ENCODE measurements at places on chromosomes 1 and 21. TPM values are rescaled to one million over a fixed set of nuclear protein-coding genes. Genes with fewer than 3 reads are reported as not detected.

DNA sequence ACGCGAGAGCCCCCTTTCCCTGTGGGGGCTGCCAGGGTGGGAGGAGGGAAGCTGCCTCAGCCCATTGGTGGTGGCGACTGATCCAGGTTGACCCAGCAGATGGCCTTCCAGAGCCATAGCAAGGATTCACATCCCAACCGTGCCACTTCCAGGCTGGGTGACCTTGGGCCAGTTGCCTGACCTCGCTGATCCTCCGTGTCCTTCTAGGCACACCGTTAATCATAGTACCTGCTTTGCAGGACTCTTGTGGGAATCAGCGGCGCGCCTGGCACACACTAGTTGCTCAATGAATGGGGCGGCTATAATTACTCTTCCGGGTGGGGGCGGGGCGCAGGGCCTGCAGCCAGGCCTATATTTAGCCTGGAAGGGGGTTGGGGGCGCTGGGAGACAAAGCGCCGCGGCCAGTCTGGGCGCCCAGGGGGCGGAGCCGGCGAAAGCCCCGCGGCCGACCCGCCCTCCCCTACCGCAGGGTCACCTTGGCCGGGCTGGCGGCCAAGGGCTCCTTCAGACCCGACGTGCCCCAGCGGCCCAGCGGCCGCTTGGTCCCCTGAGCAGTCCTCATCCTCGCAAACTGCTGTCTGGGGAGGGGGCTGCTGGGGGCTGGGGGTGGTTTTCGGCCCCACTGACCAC is 5.1 kb downstream of the HSPB7 start:
- no peak for DNase-seq

The NBPF9 gene
- 59.2 TPM for polyA plus RNA-seq

DNA sequence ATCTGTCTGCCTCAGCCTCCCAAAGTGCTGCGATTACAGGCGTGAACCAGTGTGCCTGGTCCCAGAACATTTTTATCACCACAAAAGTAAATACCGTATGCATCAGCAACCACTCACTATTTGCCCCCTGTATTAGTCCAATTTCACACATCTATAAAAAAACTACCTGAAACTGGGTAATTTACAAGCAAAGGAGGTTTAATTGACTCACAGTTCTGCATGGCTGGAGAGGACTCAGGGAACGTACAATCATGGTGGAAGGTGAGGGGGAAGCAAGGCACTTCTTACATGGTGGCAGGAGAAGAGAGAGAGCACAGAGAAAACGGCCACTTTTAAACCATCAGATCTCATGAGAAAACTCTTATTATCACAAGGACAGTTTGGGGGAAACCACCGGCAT is 25.6 kb upstream of the CTH start:
- no peak for DNase-seq

DNA sequence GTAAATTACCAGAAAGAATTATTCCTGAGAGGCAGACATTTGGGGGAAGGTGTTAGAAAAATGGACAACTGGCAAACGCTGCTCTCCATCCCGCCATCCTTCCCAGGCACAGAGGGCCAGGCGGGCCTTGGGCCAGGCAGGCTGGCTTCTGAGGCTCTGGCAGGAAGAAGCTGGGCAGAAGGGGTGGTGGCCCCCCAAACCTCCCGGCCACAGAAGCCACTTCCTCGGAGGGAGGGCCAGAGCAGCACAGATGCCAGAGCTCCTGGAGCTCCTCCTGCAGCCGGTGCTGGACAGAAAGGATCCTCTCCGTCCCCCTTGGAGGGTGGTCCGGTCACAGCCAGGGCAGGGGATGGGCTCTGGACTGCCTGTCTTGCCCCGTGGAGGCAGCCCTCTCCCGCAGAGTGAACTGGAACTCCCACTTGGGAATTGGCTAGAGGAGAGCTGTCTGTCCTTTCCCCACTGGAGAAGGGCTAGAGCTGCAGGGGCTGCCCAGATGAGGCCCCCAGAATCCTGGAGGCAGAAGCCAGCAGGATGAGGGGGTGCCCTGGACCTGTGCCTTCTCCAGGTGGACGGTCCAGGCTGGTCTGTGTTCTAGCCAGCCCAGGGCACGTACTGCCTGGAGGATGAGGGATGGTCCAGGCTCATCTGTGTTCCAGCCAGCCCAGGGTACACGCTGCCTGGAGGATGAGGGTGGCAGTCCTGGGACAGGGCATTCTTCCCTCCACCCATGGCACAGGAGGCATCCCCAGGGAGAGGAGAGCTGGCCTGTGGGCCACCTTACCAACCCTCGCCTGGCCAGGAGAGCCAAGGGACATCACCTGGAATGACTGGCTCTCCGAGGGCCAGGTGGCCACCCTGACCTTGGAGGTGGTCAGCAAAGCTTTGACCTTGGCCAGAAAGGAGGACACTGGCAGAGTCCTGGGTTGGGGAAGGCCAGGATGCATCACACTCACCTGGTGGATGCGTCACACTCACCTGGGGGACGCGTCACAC is 47.4 kb upstream of the ACTRT2 start:
- no peak for DNase-seq

DNA sequence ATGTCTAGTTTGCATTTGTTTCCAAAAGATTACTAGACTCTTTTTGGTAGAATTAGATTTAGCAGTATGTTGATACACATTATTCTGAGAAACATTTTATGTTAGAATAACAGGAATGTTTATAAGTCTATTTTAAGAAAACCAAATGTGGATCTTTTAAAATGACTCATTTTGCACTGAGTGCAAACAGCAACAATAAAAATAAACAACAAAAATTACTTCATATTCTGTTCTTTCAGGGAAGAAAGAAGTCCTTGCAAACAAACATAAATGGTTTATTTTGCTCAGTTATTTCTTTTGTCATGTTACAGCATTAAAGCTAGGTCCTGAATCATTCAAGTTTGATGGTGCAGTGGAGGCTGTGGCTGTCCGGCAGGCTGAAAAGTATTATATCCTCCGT is 106.8 kb upstream of the TENT5C start:
- DNase-seq: no peak

DNA sequence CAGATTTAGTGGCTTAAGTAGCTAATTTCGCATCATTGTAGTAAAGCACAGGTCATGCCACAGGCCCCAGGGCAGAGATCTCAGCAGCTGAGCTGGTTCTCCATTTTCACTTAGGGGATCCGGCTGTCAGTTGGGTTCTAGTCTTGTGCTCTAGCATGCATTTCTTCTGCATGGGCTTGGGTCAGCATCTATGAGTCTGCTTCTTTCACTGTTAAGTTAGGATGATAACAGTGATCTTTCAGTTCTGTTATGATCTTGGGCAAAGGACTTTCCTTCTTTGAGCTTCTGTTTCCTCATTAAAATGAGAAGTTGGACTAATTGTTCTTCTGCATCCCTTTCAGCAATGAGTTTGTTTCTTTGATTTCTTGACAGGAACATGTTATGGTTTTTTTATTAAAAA is 123.6 kb upstream of the DNAH14 start:
- DNase-seq: no peak

The ASCL5 gene
- 0.17 TPM for polyA plus RNA-seq

Measured in left renal pelvis (tissue), 4 donors.